NCI-H1417 (cell line): ENCODE measurements at places on chromosomes 7 and 10.

DNA sequence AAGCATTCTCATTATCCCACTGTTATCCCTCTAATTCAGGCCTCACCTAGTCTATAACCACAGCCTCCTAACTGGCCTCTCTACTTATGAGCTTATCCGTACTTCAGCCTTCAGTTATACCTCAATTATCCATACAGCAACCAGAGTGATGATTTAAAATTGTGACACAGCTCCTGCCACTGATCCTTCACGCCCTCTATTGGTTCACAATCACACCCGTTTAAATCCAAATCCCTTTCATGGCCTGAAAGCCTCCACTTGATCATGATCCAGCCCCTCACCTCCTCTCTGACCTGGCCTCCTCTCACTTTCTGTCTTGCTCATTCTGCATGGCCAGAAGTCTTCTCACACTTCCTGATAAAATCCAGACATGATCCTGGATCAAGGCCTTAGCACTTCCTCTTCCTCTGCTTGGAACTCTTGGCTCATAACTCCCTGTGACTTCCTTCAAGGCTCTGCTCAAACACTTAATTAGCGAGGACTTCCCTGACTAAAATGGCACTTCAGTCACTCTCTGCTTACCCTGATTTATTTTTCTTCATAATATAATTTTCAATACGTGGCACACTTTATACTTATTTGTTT, 19.0 kb upstream of the TMEM26 start:
- DNase-seq: no peak

DNA sequence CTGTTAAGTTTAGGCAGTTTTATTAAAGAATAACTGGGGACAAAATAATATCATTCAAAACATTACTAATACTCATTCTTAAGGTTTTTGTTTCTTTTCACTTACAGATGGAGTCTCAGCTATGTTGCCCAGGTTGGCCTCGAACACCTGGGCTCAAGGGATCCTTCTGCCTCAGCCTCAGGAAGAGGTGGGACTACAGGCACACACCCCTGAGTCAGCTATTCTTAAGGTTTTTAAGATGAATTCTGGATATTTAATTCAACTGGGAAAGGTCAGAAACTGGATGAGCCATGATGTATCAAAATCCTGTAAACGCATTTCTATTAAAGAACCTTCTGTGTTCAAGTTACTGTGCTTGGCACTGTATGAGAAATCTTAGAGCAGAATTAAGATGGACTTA, 3.5 kb downstream of the OAT start:
- DNase-seq: no peak

- no peak for DNase-seq
Observed at GRCh38 chr10:124068929-124069328, 24.5 kb downstream of the CHST15 start.

- peak; percentile 34 for DNase-seq
Observed at GRCh38 chr10:131901181-131901829, 497 bp downstream of the PPP2R2D start.

DNA sequence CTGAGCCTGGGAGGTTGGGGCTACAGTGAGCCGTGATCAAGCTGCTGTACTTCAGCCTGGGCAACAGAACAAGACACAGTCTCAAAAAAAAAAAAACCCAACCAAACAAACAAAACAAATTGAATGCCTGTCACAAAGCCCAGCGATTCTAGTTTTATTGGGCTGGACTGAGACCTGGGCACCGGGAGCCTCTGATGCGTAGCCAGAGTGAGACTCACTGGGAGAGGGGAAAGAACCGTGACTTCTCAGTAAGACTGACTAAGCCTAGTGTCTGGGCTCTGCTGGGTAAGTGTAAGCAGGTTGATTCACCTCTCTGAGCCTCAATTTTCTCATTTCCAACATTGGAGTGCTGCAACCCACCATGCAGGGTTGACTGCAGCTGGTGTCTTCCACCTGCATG, 10.1 kb upstream of the LEP start:
- no peak for DNase-seq

- DNase-seq: no peak
Observed at GRCh38 chr7:24902276-24902675, 77.7 kb downstream of the OSBPL3 start.

GRCh38 chr10:120570418-120570817, 113.4 kb downstream of the PLPP4 start:
- DNase-seq: no peak

DNA sequence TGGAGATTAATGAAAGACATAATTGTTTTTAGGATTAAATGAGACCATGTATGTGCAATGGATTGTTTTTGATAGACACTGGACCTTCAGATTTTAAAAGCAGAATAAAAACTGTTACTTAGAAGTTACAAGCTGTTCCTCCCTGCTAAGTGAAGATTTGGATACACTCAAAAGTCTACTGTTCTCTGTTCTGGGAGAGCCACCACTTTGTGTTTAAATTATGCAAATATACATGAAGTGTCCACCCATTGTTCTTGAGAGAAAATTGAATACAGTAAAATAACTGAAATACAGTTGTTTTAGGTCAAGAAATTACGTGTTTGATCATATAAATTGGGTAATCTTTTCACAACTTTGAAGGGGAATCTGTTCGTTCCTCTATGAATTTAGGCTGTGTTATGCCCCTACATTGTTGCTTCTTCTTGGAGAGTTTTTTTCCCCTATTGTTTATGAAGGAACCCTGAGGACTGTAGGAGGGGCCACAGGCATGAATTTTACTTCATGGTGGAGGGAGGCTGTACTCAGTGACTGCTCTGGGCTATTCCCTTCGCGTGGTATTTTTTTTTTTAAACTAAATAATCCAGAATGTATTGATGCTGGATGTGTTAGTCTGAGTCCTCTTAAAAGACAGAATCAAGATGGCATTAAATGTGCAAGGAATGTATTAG, 18.6 kb upstream of the VCL start:
- DNase-seq: no peak

GRCh38 chr10:69446229-69446628, 5.0 kb upstream of the TSPAN15 start:
- DNase-seq: no peak

- no peak for DNase-seq
Observed at GRCh38 chr10:77592946-77593636, 44.5 kb downstream of the KCNMA1 start.

- peak; percentile 71 for DNase-seq
Observed at GRCh38 chr7:136063326-136063666, 86.1 kb upstream of the MTPN start.

DNA sequence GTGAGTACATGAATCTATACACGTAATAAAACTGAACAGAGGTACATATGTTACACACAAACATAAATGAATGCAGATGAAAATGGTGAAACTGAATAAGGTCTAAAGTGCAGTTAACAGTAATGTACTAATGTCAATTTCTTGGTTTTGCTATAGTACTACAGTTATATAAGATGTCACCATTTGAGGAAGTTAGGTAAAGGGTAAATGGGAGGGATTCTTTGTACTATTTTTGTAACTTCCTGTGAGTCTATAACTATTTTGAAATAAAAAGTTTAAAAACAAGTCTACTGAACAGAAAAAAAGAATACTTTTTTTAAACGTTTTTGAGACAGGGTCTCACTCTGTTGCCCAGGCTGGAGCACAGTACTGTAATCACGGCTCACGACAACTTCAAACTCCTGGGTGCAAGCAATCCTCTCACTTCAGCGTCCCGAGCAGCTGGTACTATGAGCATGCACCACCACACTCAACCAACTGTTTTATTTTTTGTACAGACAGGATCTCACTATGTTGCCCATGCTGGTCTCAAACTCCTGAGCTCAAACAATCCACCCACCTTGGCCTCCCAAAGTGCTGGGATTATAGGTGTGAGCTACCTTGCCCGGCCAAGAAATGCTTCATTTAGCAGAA, 71.5 kb downstream of the WAPL start:
- no peak for DNase-seq

- no peak for DNase-seq
Observed at GRCh38 chr10:52452600-52453493, 138.8 kb downstream of the DKK1 start.

- peak; percentile 1 for DNase-seq
Observed at GRCh38 chr10:21318540-21319167, 206.8 kb downstream of the SKIDA1 start.

DNA sequence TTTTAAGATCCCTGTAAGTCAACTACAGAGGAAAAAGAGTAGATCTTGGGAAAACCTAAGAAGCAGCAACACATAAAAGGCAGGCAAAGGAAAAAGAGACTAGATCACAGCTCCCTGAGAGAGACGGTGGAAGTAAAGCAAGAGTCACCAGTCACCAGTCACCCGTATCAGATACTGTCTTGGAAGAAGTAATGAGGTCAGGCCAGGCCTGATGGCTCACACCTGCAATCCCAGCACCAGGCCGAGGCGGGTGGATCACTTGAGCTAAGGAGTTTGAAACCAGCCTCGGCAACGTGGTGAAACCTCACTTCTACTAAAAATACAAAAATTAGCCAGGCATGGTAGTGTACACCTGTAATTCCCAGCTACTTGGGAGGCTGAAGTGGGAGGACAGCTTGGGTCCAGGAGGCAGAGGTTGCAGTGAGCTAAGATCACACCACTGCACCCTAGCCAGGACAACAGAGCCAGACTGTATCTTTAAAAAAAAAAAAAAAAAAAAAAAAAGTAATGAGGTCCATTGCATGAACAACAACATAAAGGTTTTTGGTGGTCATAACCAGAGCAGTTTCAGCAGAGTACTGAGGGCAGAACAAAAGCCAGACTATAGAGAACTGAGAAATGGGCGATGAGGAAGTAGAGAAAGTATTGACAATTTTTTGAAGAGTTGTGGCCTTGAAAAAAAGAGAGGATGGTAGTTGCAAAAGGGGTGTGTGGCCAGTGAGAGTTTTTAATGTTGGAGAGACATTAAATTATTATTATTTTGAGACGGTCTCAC, 16.9 kb downstream of the ZNF713 start:
- DNase-seq: no peak

DNA sequence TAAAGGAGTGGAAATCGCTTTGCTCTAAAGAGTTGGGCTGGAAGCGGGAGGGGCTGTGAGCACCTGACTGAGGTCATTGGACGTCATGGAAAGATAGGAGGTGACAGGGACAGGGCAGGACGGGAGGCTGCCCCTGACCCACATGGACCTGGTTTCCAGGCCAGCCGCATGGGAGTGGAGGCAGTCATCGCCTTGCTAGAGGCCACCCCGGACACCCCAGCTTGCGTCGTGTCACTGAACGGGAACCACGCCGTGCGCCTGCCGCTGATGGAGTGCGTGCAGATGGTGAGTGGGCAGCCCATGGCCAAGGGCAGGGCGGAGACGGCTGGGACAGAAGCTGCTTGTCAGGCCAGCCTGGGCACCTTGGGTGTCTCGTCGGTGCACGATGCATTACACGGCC, 41.8 kb downstream of the PFKP start:
- no peak for DNase-seq

DNA sequence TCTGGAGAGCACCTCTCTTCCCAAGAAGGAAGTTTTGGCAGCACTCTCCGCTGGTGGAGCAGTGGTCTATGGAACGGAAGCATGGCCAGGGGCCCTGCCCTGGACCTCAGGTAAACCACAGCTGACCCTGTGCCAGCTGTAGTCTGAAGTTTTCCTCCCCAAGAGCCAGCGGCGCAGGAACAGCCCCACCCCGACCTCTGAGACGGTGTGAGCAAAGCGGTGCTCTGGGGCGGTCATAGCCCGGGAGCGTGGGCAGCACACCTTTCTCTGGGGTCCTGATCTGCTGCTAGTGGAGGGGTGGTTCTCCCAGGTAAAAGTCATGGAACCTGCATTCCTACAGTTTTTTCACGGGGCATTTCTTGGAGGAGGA, 52.6 kb downstream of the TSPAN15 start:
- DNase-seq: no peak

- DNase-seq: no peak
Observed at GRCh38 chr7:123183431-123183830, 16.3 kb downstream of the SLC13A1 start.

DNA sequence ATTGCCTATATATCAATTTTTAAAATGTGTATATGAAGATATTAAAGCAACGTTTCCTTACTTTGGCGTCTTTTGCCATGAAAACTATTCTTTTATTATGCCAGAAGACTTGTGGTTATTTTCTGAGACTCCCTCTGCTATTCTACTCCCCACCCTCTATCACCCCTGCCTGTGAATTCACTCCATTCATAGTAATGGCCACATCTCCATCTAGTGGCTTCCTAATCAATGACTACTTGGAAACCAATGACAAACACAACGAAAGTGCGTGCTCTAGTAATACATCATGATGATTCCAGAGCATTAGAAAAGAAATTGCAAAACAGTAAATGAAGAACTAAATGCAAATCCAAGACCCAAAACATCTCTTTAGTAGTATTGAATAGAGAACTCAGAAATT, 186.7 kb upstream of the HGF start:
- peak; percentile 23 for DNase-seq

GRCh38 chr7:134685250-134685649, 38.6 kb downstream of the BPGM start:
- DNase-seq: no peak

GRCh38 chr7:100675105-100675451, 1.5 kb downstream of the GNB2 start:
- DNase-seq: peak; percentile 84

GRCh38 chr10:110512461-110513187, 14.9 kb downstream of the DUSP5 start:
- DNase-seq: no peak

- no peak for DNase-seq
Observed at GRCh38 chr10:19468413-19468812, 347.8 kb upstream of the PLXDC2 start.

GRCh38 chr10:4243651-4244050, 458.6 kb upstream of the KLF6 start:
- DNase-seq: no peak

GRCh38 chr7:75905785-75906604, 9.0 kb upstream of the POR start:
- DNase-seq: peak; percentile 54

- DNase-seq: peak; percentile 23
Observed at GRCh38 chr7:26853788-26854393, 10.5 kb downstream of the SKAP2 start.

DNA sequence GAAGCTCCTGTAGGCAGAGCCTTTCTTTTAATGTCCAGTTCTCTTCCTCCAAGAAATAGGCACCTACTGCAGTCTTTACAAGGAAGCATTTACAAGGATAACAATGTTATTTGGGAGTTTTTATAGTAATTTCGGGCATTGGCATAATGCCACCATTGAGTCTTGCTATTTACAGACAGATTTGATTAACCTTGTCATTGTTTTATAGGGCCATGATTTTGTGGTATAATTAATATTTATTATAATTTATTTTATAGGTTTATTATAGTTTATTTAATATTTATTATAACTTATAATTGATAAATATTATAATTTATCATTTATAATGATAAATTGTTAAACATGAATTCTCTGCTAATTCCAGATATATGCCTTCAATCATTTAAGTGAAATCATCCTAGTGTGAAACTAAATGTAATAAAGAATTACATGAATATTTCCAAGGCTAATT, 573 bp upstream of the POT1 start:
- DNase-seq: no peak

GRCh38 chr7:41752615-41753014, 49.7 kb upstream of the INHBA start:
- DNase-seq: no peak

GRCh38 chr7:141974831-141975230, 1.3 kb upstream of the TAS2R38 start:
- DNase-seq: peak; percentile 36
